Fibroblast of lung (primary cell): ENCODE measurements at places on chromosomes 12 and 14.

DNA sequence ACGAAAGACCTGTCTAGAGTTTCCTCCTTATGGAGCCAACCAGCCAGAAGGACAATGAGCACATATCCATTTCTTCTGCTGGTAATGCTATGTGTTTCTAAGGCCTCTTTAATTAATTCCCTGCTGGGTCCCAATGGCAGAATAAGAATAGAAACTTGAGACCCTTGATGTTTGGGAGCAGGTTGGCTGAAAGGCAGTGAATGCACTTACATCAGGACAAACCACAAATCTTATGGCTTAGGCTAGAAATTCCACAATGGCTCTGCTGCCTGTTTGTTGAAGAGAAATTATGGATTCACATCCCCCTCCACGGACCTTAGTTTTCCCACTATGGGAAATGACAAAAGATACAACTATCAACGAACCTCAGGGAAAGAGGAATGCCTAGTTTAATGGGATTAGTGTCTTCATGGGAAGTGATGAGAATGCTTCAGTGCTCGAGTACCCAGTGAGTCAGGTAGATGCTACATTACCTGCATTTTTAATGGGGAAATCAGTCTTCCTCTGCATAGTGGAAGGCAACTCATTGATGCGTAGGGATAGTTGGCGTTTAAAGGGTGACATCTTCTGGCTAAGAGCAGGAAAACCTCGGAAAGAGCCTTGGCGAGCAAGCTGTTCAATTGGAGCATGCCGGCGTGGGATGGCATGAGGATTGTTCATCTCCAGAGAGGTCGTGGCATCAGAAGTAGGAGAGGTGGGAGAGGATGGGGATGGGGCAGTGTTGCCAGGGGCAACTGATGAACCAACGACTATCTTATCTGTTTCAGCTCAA, 46.5 kb downstream of the PAPLN start:
- DNase-seq, result peak; percentile 56

DNA sequence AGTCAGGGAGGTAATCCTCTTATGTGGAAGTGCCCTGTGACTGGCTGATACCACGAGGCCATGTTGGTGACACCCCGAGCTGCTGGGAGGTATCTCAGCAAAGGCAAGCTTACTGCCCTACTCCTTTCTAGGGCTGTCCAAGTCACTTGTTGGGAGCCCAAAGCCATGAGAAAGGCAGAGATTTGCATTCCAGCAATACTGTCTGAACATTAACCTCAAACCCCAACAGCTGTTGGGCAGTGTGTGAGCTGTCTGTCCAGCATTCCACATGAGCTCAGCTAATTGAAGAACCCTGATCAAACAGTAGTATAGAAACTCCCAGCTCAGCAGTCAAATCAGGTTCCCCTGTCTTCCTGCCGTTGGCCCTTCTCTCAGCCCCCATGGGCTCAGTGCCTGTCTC, 9.2 kb downstream of the ABHD4 start:
- peak; percentile 30 for DNase-seq

DNA sequence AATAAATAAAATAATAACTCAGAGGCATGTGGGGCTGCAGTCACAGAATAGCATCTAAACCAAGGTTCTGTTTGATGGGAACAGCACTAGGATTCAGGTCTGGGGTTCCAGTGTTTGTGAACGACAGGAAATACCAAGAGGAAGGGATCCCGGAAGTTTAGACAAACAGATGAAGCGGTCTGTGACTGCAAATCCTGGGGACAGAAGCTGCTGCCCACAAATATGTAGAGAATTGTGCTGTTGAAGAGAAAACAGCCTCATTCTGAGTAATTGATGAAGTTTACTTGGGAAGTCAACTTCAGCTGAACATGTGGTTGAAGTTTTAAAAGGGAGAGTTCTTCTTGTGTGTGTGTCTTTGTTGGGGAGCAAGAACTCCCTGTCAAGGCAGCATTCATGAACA, 98.4 kb upstream of the TBX5 start:
- DNase-seq, result no peak

DNA sequence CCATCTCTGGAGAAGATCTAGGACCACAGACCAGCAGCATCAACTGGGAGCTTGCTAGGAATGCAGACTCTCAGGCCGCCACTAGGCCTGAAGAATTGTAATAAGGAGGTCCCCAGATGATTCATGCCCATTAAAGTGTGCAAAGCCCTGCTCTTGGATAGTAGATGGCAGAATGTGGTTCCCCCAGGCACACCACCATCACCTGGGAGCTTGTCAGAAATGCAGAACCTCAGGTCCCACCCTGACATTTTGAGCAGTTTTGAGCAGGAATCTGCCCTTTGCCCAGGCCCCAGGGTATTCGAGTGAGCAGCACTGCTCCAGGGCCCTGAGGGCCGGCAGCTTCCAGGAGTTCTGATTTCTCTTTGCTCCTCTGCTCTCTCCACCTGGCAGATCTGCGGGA, 64.9 kb downstream of the TSPAN11 start:
- no peak for DNase-seq

DNA sequence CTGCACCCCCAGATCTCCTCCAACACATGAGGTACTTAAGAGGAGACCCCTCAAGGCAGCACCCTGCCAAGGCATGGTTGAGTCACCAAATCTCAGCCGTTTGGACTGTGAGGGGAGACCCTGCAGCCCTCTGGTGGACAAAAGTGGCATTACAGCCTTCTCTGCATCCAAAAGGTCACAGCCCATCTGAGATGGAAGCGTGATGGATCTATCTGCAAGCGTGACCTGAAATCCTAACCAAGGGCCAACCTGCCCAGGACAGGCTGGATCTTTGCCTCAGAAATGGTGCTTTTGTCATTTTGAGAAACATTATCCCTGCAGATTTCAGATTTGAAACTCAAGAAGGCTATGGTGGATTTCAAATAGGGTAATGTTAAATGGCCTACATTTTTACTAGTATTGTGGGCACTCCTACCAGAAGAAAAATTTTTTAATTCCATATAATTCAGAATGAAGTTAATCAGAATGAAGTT, 23.7 kb upstream of the DHRS4 start:
- DNase-seq, result peak; percentile 68

GRCh38 chr12:77339610-77340009, 274.2 kb upstream of the E2F7 start:
- peak; percentile 56 for DNase-seq

DNA sequence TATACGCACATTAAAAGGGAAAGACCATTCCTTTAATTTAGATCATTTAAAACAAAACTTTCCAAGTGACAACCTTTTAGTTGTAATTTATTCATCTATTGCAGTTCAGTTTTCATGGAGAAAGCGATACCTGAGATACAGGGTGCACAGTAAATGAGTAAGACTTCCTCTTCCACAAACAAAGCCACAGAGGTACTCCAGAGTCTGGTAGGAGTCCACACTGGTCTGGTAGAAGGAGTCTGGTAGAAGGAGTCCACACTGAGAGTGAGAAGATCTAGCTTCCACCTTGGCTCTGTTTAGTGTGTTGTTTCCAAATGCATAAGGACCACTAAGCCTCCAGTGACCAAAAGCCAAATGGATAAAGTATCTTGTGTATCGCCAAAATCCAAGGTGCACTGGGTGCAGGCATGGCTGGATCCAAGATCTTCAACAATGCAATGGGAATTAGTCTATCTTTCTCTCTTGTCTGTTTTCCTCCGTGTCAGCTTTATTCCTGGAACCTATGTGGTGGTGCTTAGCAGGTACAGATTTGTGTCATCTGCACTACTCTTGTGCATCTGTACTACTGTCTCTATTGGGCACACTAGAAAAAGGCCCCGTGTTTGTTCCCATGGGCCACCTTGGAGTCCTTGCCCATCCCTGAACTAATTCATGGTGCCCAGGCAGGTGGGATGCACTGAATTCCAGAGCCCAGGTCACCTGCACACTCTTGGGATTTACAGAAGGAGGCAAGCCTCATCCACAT, 331.1 kb downstream of the BCL11B start:
- DNase-seq, result no peak

- DNase-seq, result no peak
Measured at GRCh38 chr12:120069278-120069677, 47.3 kb downstream of the RAB35 start.

- no peak for DNase-seq
Measured at GRCh38 chr14:21244544-21244943, 24.7 kb downstream of the HNRNPC start.

DNA sequence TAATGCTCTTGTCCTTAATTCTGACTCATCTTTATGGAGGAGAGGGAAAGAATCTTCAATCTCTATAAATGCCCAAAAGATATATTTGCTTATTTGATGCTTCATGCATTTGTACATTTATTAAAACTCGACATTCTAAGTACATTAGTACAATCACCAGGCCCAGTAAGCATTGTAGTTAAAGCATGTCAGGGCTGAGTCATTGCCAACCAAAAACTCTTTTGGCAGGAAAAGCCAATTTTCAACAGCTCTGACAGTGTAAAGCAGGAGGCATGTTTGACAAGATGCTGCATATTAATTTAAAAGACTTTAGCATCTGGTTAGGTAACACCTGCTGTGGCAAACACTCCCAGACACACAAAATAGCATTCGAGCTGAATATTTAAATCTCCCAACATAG, 290.9 kb downstream of the PPFIA2 start:
- peak; percentile 85 for DNase-seq

- no peak for DNase-seq
Measured at GRCh38 chr12:118650586-118650960, 274.2 kb downstream of the SUDS3 start.

GRCh38 chr12:96590970-96591369, 101.6 kb downstream of the CFAP54 start:
- no peak for DNase-seq

DNA sequence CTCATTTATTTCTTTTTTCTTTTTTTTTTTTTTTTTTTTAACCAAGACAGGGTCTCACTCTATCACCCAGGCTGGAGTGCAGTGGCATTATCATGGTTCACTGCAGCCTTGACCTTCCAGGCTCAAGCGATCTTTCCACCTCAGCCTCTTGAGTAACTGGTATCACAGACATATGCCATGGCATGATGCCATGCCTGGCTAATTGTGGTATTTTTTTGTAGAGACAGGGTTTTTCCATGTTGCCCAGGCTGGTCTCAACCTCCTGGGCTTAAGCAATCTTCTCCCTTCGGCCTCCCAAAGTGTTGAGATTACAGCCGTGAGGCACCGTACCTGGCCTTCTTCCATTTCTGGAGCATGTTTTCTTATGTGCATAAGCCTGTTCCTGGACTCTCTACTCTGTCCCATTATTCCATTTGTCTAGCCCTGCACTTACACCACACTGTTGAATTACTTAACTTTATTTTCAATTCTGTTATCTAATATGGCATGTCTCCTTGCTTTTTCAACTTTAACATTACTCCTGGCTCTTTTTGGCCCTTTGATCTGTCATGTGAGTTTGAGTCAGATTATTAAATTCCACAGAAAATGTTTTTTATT, 47.9 kb upstream of the PTGDR start:
- no peak for DNase-seq

GRCh38 chr12:1122786-1123185, 131.8 kb downstream of the ERC1 start:
- no peak for DNase-seq

DNA sequence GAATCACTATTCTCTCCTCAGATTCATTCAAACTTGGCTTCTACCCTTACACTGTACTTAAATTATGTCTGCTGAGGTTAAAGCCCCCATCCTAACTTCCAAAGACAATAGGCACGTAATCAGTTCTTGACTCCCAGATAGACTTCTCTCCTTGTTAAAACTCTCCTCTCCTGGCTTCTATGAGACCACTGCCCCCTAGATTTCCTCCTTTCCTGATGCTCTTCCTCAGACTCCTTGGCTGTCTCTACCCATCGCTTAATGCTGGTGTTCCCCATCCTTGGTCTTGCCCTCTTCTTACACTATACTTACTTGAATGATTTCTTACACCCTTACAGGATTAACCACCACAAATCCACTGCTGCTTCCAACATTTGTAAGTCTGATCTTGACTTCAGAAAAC, 32.8 kb downstream of the TC2N start:
- no peak for DNase-seq

GRCh38 chr12:69687390-69687789, 11.7 kb downstream of the BEST3 start:
- DNase-seq, result peak; percentile 31

GRCh38 chr12:50220363-50220995, 53.3 kb upstream of the CERS5 start:
- peak; percentile 78 for DNase-seq

- DNase-seq, result peak; percentile 16
Measured at GRCh38 chr14:89040080-89040459, 215.6 kb downstream of the TTC8 start.

DNA sequence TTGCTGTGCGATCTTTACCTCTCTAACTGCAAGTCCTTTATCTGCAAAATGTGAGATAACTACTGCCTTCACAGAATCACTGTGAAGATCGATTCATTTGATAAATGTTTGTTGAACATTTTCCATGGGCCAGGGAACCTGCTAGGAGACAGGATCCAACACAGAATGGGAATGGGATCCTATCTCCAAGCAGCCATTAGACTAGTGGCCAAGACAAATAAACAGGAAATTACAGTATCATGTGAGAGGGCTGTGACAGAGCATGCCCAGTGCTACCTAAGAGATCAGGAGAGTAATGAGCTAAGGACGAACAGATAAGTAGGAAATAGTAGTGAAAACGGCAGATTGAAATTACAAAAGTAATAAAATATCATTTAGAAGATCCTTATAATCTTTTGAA, 105.7 kb downstream of the GRIN2B start:
- no peak for DNase-seq

- peak; percentile 86 for DNase-seq
Measured at GRCh38 chr14:79483477-79484388, 727.6 kb downstream of the DIO2 start.

- DNase-seq, result peak; percentile 34
Measured at GRCh38 chr14:99472937-99473336, 7.7 kb downstream of the SETD3 start.

GRCh38 chr12:103884316-103884715, 43.3 kb upstream of the NT5DC3 start:
- DNase-seq, result peak; percentile 73

DNA sequence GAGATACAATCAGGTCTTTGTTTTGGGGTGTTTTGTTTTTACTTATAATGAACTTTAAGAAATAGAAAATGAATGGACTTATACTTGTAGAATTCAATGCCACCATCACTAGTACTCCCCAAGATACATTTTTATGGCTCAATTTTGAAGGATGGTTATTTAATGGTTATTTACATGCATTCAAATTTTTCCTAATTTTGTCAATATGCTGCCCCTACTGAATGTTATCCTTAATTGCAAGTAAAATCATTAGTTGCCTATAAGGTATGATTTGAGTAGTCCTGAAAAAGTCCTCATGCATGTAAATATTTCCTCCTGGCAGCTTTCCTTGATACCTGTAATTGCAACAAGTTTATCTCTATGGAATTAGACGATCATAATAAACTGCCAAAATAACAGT, 391.2 kb downstream of the BCAT1 start:
- DNase-seq, result no peak
